ENCODE measurements at places on chromosomes 16 and 17.

GRCh38 chr16:84423416-84423837, 55.1 kb downstream of the ATP2C2 start:
- DNase-seq: no peak

- no peak for DNase-seq
Observed at GRCh38 chr17:10172241-10172741, 26.1 kb downstream of the GAS7 start.

GRCh38 chr16:82701442-82701955, 74.7 kb downstream of the CDH13 start:
- DNase-seq: no peak

- DNase-seq: no peak
Observed at GRCh38 chr17:76560036-76560876, 20.4 kb downstream of the PRCD start.

DNA sequence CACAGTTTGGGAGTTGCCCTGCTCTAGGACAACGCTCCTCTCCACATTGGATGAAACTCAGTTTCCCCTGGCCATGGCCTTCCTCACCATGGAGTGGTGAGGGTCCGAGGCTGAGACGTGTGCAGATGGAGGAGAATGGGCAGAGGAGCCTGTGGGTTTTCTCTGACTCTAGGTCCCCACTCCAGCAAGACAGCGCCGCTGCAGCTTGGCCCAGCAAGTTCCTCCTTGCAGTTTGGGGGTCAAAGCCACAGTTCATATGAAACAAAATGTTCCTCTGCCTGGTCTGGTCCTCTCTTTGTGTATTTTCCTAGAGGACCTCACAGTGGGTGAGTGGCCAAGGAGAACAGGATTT, 2.3 kb downstream of the C16orf54 start:
- DNase-seq: no peak

DNA sequence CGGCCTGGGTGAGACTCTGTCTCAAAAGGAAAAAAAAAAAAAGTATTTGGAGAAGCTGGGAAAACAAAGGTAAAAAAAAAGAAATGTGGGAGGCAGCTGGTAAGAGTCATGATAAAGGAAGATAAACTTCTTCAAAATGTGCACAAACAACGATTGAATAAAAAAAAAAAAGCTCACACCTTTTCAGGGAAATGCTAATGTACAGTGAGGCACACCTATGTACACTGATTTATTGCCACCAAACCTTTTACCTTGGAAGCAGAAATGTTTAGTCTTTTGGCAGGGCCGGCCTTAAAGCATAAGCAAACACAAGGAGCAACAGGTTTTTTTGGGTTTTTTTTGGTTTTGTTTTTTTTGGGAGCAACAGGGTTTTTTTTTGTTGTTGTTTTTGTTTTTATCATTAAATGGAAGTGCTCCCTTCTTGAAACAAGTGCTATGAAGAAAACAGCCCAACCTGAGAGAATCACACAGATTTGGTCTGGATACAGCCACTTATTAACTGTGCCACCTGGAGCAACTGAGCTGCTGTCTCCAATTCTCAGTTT, 29.8 kb upstream of the KCNJ2 start:
- no peak for DNase-seq

DNA sequence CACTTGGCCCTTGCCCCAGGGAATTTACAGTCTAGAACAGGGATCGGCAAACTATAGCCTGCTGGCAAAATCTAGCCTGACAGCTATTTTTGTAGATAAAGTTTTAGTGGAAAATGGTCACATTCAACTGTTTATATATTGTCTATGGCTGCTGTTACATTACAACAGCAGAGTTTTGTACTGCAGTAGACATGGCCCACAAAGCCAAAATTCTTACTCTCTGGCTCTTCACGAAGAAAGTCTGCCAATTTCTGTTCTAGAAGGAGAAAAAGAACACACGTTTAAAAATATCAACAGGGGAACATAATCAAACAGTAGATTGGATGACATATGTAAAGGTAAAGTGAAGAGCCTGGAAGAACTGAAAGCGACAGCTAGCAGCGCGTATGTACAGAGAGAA, 33.2 kb upstream of the CCDC182 start:
- DNase-seq: no peak

- no peak for DNase-seq
Observed at GRCh38 chr16:55817236-55817912, 15.5 kb downstream of the CES1 start.

- no peak for DNase-seq
Observed at GRCh38 chr16:85902366-85903155, 3.6 kb downstream of the IRF8 start.

DNA sequence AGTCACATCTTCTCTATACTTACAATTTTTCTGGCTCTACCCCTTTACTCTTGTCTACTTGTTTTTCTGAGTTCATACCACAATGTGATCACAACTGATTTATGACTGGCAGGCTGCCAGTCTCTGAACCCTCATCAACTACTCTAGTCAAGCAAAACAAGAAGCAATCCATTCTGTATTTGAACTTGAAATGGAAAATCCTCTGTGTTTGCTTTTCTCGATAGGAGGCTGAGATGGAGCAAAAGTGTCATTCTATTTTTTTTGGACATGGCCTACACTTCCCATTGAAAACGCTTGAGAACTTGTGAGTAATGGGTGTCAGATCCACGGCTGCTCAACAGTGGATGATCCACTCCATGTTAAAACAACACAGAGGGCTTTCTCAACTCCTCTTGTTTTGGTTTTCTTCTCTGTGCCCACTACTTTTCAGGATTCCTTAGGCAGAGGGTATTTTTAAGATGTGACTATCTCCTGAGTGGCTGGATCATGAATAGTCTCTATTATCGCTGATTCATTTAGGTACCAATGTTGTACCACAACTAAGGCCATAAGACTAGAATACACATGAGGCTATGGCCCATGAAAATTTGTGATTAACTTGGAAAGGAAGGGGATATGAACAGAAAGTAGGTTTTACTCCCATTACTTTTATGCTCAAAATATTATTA, 11.7 kb downstream of the TMEM100 start:
- DNase-seq: no peak

- DNase-seq: no peak
Observed at GRCh38 chr17:18025945-18026776, 12.8 kb downstream of the ATPAF2 start.

GRCh38 chr17:7262935-7263800, 890 bp upstream of the CLDN7 start:
- DNase-seq: no peak

DNA sequence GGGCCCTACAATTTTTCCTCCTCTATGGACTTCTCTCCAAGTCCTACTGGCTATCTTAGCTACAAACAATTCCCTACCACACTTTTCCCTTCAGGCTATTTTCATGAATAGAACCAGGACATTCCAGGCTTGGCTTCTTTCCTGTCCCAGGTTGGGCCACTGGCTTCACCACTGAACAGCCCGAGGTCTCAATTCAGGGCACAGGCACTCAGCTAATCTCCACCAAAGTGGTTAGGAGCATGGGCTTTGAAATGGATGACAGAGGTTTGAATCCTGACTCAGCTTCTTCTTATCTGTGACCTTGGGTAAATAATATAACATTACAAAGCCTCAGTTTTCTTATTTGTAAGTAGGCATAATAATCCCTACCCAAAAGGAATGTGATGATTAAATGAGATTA, 50.9 kb upstream of the ZNF629 start:
- no peak for DNase-seq

DNA sequence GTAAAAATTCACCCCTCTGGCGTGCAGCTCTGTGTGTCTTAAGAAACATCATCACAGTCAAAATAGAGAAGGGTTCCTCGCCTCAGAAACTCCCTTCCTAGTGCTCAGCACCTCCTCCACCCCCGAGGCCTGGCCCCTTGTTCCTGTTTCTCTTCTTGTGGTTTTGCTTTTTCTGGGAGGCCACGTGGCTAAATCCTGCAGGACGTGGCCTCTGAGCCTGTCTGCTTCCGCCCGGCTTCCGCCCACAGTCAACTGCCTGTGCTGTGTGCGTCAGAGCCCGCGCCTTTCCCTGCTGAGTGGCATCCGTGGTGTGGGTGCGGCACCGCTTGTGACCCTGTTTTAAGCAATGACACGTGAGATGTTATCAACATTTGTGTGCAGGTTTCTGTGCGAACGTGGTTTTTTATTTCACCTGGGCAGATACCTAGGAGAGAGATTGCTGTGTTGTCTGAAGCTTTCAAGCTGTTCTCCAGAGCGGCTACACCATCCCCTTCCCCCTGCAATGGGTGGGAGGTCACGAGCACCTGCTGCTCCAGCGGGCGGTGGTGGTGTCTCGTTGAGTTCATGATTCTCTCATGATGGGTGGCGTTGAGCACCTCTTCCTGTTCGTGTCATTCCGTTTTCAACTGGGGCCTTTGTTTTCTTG, 21.7 kb downstream of the ACSF3 start:
- DNase-seq: peak; percentile 80

- peak; percentile 50 for DNase-seq
Observed at GRCh38 chr17:20156196-20157000, 147.2 kb downstream of the SPECC1 start.

DNA sequence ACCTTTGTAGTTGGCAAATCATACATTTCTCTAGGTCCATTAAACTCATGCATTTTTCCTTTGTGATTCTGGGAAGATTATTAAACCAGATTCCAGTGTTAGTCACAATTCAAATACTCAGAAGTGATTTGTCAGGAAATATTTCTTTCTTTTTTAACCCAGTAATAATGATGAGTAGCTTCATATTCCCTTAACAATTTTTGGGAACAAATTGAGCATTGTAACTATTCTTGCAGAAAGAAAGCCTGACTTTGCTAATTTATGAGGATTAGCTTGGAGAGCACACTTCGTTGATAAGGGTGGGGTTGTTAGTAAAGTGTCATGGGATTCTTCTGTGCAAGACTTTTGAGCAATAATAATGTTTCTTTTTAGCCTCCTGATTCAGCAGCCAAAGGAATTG, 18.7 kb upstream of the KRT24 start:
- DNase-seq: no peak

DNA sequence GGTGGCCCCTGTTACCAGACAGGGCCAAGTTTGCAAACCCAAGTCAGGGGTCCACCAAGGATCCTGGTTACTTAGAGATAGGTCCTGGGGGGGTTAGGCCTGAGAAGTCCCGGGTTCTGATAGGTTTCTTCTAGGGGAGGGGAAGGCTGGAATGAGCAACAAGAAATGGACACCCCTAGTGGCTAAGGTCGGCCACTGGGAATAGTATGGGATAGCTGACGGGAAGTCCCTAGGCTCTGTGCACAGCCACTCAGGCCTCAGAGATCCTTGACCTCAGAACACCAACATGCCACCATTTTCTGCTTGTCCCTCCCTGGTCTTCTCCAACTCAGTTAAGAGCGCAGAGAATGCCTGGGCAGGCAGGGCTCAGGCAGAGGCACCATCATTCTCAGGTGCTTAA, 13.4 kb downstream of the TK2 start:
- DNase-seq: no peak

DNA sequence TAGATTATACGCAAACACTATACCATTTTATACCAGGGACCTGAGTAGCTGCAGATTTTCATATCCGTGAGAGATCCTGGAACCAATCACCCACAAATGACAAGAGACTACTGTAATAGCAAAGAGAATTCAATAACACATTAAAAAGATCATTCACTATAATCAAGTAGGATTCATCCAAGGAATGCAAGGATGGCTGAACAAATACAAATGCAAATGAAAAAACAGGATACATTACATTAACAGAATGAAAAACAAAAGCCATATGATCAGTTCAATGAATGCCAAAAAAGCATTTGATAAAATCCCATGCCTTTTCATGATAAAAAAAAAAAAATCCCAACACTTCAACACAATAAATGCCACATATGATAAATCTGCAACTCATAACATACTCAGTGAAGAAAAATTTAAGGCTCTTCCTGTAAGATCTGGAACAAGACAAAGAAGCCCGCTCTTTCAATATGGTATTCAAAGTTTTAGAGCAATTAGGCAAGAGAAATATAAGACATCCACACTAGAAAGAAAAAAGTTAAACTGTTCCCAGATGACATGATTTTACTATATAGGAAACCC, 29.0 kb downstream of the N4BP1 start:
- no peak for DNase-seq

- no peak for DNase-seq
Observed at GRCh38 chr17:56697190-56697589, 103.7 kb downstream of the NOG start.

- no peak for DNase-seq
Observed at GRCh38 chr16:11179574-11179973, 76.4 kb downstream of the SOCS1 start.

DNA sequence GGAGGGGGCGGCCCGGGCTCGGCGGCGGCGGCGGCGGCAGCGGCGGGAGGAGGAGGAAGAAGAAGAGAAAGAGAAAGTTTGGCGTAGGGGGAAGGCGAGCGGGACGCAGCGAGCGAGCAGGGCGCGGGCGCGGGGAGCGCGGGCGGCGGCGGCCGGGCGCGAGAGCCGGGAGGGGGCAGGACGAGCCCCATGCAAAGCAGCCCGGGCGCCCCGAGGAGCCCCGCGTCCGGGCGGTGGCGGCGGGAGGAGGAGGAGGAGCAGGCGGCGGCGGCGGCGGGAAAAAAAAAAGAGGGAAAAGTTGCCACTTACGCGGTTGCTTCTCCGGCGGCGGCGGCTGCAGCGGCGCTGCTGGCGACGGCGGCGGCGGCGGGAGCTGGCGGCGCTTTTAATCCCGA, 10.3 kb upstream of the ZFHX3 start:
- DNase-seq: no peak

DNA sequence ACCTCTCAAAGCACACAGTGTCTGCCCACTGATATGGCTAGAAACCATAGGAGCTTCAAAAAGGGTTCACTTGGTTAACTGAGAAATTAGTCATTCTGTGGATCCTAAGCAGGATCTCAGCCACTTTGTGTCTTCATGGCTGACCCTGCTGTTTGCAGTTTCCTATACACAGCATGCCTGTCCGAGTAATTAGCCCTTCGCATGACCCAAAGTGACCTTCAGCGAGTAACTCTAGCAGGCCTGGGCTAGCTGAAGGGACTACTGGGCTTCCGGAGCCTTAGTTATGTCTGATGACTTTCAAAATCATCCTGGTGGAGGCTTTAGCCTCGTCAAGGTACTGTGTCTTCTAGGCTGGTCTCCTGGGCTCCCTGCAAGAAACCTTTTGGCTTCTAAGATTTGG, 28.9 kb upstream of the FBXW10B start:
- DNase-seq: no peak

GRCh38 chr16:20812510-20812909, 6.2 kb downstream of the REXO5 start:
- DNase-seq: no peak

DNA sequence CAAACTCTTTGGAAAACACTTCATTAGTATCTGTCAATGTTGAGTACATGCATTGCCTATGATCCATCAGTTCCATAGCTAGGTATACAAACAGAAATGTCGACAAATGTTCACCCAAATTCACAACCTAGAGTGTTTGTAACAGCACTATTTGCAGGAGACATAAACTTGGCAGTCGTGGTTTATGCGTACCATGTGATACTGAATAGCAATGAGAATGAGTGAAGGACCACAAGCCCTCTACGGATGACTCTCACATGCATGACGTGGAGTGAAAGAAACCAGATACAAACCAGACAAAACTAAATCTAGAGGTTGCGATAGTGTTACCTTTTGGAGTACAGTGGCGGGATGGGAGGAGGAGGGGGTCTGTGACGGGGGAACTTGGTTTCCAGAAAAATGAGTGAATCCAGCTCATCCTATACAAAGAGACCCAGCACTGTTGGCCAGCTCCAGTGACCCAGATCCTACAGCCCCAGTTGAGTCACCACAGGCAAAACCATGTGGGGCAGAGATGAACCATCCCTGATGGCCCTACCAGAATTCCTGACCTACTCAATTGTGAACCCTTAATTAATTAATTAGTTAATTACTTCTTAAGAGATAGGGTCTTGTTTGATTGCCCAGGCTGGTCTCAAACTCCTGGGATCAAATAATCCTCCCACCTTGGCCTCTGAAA, 15.9 kb upstream of the ULK2 start:
- no peak for DNase-seq

Data from activated CD4-positive, CD25-positive, alpha-beta regulatory T cell treated with anti-CD3 and anti-CD28 coated beads, Interleukin-2, amount 50 U/mL, for 72 hours (primary cell).